Transverse colon (tissue), 4 donors: ENCODE measurements at places on chromosomes 3 and 15. TPM values are rescaled to one million over a fixed set of nuclear protein-coding genes. Genes with fewer than 3 reads are reported as not detected.

Gene UROC1
- total RNA-seq: not detected

Gene ACKR2
- total RNA-seq: 6.0 TPM

GRCh38 chr3:171812811-171813210, 2.5 kb upstream of the PLD1 start:
- no peak for DNase-seq

Gene CYP8B1
- total RNA-seq: not detected

Gene MESP2
- not detected for total RNA-seq

Gene LMCD1
- 12.1 TPM for total RNA-seq

DNA sequence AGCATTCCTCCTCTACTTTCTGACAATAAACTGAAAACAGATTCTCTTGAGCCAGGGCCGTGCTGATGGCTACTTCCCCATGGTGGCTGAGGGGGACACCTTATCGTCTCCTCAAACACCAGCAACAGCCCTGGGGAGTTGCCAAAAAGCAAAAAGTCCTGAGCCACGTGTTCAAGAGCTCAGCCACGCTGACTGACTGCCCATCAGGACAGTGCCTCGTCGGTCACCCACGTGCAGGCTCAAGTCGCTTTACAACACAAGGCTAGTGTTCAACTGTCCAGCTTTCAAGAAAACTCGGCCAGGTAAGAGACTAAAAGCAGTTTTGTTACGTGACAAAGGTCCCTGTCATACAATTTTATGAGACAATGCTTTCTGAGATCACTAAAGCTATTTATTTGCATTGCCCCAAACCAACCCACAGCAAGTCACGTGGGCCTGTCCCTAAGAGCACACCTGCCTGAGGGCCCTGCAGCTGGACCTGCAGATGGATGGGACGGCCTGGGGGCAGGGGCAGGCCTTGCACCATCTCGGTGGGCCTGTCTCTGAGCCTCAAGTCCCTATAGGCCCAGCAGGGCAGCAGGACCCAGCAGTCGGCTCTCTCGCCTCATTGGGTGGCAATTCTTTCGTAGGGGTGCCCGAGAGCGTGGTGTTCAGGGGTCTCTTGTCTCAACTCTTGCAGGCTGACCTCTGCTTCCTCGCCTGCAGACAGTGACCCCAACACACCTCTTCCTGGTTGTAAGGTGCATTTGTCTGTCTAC, 42.7 kb downstream of the NIPA2 start:
- no peak for DNase-seq

Gene CSPG4
- total RNA-seq: 60.9 TPM

GRCh38 chr3:11591002-11591355, 52.7 kb downstream of the VGLL4 start:
- DNase-seq: no peak

GRCh38 chr3:71395927-71396695, 187.4 kb downstream of the FOXP1 start:
- DNase-seq: no peak

GRCh38 chr3:50651445-50651844, 23.3 kb upstream of the DOCK3 start:
- no peak for DNase-seq

Gene SCAMP5
- total RNA-seq: not detected

DNA sequence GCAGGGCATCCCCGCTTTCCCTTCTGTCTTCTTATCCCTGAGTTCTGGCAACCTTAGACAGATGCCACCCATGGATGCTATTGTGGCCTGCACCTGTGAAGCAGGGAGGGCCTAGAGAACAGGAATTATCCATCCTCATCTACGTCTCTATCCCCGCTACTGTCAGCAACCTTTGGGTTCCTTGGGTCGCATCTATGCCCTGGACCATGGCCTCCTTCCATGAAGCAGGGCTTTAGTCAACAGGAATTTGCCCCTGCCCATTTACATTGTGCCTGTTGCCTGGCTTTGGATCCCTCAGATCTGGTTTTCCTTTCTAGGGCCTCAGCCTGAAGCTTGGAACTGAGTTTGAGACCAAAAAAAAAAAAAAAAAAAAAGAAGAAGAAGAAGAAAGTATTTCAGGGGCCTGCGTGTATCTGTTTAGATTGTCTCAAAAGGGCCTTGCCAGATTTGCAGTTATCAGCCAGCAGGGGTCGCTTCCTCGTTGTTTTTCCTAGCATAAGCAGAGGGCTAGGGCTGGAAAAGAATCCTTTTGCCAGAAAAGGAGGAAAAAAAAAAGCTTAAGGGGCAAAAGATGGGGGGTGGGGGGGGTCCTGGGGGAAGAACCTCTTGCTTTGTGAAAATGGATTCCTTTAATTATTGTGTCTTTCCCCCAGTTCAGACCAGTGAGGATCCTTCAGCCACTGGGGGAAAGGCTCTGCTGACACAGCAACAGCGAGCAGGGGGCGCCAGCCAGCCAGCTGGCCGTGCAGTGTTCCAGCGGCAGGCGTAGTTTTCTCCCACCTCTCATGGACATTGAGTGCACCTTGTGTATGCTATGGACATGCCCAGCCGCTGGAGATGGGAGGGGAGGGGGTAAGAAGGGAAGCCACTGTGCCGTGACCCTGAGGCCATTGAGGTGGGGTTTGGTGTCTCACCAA, 65.7 kb upstream of the ALDH1L1 start:
- peak; percentile 45 for DNase-seq

DNA sequence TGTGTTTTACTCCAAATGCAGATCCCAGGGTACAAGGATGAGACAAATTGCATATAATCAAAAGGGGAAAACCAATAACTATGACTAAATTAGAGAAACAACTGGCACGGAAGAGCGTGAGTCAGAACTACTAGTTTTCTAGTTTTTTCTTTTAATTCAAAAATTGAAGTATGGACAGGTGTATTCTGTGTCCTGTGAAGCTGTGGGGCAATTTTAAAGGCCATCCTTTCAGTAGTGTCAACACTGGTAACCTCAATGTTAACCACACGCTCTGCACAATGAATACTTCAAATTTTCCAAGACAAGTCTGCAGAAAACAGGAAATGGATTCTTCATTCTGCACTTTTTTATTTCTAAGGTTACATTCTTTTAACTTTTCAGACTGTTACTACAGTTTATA, 32.5 kb upstream of the GOLGA8A start:
- no peak for DNase-seq

Gene RAB5A
- 85.3 TPM for total RNA-seq

- no peak for DNase-seq
Measured at GRCh38 chr3:169028716-169029115, 634.8 kb downstream of the MECOM start.

Gene POPDC2
- total RNA-seq: 15.0 TPM

DNA sequence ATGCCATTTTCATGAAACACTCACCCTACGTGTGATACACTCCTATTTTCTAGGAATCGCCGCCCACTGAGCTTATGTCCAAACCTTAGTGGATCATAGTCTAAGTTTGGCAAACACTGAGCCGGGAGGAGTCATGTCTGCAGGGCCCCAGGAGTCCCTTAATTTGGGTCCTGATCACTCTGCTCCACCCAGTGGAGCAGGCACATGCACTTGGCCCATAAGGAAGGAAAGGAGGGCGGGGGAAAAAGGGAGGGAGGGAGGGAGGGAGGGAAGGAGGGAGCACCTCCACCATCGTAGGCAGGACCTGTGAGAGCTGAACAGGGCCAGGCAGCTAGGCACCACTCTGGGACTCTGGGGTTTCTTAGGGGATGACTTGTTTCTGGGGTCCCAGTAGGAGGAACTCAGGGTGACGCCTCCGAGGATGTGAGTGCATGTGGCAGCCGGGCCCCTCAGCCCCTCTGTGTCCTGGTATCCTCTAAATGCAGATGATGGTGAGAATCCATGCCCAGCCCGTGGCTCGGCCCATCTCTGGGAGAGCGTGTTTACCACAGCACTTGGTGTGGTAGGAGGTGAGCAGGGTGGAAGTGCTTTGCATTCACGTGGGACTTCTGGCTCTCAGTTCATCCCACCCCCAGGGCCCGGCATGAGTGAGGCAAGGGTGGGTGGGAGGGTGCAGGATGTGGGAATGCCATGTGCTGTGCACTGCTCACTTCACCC, 109.4 kb downstream of the KLF13 start:
- DNase-seq: no peak

Gene GANC
- 43.0 TPM for total RNA-seq

GRCh38 chr3:10463533-10464434, 41.6 kb downstream of the ATP2B2 start:
- no peak for DNase-seq

DNA sequence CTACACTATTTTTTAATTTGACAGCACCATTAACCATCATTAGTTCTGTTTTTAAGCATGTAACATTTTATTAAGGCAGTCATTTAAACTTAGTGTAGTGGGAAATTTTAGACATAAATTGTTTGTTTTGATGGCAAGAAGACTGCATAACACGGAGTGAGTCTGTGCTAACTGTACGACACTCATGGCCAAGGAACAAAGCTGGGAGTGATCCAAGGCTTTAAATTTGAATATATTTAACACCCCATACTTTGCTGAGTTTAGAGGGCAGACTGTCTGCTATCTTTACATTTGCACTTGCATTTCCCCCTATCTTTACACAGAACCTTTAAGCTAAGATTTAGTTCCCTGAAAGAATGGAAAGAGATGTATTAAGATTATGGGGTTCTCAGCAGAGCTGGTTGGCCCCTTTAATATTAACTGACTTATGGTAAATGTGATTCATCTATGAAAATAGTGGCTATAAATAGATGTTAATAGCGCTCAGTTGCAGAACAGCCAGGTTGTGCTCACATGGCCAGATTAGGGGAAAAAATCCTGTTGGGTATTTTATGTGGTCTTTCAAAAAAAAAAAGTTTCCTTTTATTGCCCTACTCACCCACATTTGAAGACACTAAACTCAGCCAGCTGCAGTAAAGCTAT, 120.7 kb downstream of the CMSS1 start:
- DNase-seq: no peak

Gene P2RY13
- 0.41 TPM for total RNA-seq

Gene PRKAR2A
- 20.3 TPM for total RNA-seq
